ENCODE measurements at places on chromosomes 2 and 18.

- DNase-seq = no peak
These were observed 14.8 kb downstream of the SGO2 start for GRCh38 chr2:200540793-200541192.

DNA sequence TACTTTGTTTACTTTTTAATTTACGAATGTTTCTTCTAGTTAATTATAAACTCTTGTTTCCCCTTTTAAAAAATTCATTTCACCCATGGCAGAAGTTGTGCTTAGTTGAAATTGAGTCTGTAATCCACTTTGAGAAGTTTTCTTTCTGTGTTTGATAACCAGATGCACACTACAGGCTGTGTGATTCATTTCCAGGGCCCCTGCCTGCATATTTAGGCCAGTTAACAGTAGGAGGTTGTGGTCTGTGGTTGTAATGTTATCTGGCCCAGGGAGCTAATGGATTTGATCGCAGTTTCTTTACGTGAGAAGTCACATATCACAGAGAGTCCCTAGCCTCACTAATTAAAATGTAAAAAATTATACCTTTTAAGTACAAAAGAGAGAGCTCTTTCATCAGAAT lies 3.3 kb downstream of the CDH7 start:
- peak; percentile 51 for DNase-seq

DNA sequence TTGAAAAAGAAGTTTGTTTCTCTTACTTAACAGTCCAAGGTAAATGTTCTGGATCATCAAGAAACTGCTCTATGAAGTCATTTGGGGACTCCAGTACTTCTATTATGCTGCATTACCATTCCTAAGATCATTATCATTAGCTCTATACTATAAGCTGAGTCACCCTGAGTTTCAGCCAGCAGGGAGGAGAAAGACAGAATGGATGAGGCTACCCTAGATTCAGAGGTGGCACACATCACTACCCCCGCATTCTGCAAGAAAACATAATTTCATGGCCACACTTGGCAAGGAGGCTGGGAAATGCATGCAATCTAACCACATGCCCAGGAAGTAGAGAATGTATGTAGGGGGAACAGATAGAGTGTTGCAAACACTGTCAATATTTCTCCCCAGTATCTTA lies 16.6 kb upstream of the LNPK start:
- DNase-seq = no peak

DNA sequence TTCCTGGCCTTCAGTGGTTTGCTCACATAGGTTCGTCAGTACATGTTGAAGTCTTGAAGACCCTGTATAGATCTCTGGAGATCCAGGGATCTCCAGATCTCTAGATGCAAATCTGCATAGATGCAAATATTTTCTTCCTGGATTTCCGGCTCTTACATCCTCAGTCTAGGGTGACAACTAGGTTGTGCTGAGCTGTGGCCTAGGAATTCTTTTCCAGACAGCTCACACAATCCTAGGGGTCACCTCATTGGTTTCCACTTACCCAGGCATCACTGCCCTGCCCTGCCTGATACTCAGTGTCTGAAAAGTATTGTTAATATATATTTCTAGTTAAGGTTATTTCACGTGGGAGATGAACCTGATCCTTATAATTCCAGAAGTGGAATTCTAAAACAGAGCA lies 105.1 kb upstream of the TTC27 start:
- no peak for DNase-seq

- no peak for DNase-seq
These were observed 9.7 kb upstream of the SEMA4C start for GRCh38 chr2:96879545-96880040.

- no peak for DNase-seq
These were observed 24.4 kb downstream of the SCN9A start for GRCh38 chr2:166351319-166351718.

DNA sequence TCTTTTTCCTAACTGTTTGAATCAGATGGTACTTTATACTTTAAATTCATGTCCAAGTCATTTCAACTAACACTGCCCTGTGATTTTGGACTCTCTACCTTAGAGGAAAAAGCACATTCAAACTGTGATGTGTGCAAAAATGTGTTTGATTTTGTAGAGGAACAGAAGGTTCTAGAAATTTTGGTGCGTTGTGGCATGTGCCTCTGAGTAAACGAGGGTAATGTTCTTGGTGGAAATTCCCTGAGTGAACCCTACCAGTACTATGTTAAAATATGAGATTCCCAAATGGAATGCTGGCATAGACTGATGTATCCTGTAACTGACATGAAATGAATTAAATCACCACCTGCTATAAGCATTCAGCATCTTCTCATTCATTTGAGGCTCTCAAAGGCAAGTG lies 901.9 kb upstream of the KLHL29 start:
- DNase-seq = peak; percentile 5

DNA sequence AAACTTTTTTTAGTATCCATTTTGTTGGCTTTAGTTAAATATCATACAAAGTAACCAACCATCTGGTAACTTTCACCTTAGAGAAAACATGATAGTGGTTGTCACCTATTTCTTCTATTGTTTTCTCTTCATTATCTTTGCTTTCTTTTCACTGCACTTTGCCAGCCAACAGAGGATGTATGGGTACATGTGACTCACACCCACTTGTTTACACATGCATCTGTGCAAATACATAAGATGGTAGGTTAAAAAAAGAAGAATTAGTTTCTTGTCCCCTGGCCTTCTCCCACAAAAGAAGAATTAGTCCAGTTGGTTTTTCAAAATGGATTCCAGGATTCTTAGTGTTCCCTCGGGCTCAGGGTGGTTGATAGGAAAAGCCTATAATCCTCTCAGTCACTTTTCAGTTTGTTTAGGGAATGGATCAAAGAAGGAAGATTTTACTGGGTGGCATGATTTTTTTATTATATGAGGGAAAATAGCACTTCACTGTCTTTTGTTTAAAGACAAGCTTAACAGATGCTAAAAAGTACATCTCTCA lies 46.6 kb downstream of the CDK15 start:
- DNase-seq = no peak

GRCh38 chr2:41965173-41965908 lies 82.5 kb upstream of the PKDCC start:
- DNase-seq = no peak

DNA sequence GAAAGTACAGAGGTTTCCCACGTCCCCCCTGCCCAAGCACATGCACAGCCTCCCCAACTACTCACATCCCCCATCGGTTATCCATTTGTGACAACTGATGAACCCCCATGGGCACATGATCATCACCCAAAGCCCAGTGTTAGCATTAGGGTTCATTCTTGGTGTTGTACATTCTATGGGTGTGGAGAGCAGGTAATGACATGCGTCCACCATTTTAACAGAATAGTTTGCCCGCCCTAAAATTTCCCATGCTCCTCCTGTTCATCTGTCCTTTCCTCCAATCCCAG lies 74.3 kb downstream of the LONRF2 start:
- DNase-seq = no peak

DNA sequence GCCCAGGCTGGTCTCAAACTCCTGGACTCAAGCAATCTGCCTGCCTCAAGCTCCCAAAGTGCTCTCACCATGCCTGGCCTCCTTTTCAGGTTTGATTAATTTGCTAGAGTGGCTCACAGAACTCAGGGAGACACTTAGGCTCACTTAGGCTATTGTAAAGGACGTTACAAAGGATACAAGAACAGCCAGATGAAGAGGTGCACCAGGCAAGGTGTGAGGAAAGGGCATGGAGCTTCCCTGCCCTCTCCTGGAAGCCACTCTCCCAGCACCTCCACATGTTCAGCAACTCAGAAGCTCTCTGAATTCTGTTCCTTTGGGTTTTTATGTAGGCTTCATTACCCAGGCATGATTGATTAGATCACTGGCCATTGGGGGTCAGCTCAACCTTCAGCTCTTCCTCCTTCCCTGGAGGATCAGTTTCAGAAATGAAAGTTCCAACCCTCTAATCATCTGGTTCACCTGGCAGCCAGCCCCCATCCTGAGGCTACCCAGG lies 78.7 kb upstream of the RGPD5 start:
- DNase-seq = peak; percentile 21

DNA sequence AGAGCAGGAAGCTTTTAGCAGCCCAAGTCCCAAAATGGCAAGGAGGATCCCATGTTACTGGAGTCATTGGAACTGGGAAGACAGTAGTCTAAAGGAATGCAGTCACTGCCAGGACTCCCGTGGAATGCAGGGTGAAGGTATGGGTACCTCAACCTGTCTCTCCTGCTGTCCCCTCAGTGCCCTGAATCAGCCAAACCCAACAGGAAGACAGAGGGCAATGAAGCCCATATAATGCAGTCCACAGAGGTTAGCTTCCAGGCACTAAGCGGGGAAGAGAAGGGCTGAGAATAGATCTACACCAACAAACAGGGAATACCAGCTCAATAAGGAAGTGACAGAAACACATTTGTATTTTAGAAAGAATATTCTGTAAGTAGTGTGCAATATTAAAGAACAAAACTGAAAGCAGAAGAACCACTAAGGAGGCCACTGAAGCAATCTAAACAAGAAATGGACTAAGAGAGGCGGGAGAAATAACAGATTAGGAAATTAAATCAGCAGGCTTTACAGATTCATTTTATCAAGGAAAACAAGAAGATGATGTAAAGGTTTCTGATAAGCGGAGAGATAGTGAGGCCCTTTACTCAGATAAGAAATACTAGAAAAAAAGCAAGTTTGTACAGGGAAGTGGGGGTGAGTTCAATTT lies 8.3 kb downstream of the NEMP2 start:
- DNase-seq = no peak

- no peak for DNase-seq
These were observed at the start of gene SLC25A52 for GRCh38 chr18:31760695-31761094. Gene SLC25A52, minus strand, starts transcription at chr18:31760880. Its CDS starts 219 bp downstream, at chr18:31760661.

DNA sequence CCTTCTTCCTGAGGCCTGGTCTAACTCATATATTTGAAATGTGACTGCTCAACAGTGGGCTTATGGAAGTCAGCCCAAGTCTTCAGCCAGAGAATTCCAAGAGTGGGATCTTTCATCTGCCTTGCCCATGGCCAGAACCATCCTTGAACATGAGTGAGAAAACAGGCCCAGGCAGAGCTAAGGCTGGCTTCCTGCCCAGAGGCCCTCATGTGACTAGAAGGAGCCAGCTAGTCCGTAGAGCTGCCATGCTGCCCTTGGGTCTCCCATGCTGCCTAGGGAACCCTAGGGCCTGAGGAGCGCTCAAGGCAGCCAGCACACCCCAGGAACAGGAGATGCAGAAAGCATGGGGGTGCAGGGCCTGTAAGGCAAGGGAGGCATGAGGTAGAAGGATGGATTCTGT lies 203.6 kb downstream of the FHOD3 start:
- peak; percentile 68 for DNase-seq

DNA sequence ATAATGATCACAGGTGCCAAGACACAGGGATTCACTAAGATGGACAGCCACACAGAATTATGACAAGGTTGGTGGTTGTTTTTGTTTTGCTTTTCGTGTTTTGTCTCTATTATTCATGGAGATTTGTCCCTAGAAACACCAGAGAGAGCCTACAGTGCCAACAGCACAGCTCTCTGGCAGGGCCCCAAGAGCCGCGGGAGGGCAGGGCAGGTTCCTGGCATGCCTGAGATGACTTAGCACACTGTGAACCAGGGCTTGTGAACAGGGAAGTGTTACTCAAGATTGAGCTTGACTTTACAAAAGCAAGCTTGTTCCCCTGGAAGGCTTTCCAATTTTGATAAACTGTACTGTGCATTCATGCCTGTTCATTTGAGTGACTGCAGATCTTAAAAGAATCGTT lies 437.4 kb upstream of the SALL3 start:
- DNase-seq = no peak

- DNase-seq = no peak
These were observed 289.4 kb downstream of the ZEB2 start for GRCh38 chr2:144230448-144231085.

GRCh38 chr2:181621779-181622490 lies 35.0 kb downstream of the CERKL start:
- DNase-seq = no peak

GRCh38 chr2:119446037-119446436 lies 14.4 kb downstream of the TMEM37 start:
- DNase-seq = no peak

GRCh38 chr2:85672456-85672855 lies 4.5 kb upstream of the SFTPB start:
- no peak for DNase-seq

DNA sequence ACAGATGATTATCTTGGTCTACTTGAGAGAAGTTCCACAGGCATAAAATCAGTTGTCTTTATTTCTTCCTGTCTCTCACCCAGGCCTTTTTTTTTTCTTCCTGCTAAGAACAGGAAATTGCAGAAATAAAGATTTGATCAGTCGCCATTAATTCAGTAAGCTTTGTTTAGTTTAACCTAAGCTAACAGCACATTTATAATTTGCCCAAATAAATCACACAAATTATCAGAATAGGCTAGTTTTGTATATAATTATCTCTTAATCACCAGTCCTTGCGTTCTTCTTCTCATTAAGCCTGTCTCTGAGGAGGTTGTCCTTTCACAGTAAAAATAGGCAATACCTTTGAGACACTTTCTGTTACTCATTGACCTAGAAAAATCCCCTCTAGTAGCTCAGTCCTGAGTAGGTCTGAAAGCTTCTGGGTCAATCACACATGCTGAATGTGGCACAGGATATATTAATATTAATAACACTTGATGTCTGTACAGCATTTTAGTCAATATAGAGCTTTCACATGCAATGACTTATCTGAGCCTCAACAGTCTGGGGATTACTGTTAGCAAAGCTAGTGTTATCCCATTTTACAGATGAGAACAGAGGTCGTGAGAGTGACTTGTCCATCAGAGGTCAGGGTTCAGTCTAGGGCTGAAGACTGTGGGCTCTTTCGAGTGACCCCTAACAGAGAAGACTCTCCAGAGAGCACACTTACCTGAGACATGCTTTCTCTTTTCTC lies 11.2 kb upstream of the STK17B start:
- no peak for DNase-seq

DNA sequence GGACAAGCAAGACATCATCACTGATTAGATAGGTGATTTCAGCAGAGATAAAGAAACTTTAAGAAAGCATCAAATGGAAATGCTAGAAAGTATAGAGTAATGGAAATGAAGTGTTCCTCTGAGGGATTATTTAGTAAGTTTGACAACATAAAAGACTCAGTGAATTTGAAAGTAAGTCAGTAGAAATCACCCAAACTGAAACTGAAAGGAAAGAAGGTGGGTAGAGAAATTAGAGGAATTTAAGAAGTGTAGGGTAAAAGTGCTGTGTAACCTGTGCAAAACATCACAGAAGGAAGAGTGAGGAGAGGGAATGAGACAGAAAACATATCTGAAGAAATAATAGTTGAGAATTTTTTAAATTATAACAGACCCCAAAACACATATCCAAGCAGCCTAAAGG lies 343.1 kb downstream of the CBLN2 start:
- no peak for DNase-seq

- no peak for DNase-seq
These were observed 72.3 kb upstream of the SPHKAP start for GRCh38 chr2:228253752-228254151.

All from NCI-H446 (cell line).